Stimulated activated CD8-positive, alpha-beta memory T cell treated with anti-CD3 and anti-CD28 coated beads, Interleukin-4, amount 100 ng/mL, for 48 hours (primary cell): ENCODE measurements at places on chromosomes 6 and 20.

GRCh38 chr20:43186312-43186711 lies 3.4 kb downstream of the PTPRT start:
- no peak for DNase-seq

GRCh38 chr20:50130356-50130723 lies 17.4 kb upstream of the UBE2V1 start:
- no peak for DNase-seq

- no peak for DNase-seq
Observed at GRCh38 chr6:11209369-11209768, 23.1 kb downstream of the NEDD9 start.

GRCh38 chr6:126643352-126643751 lies 303.4 kb downstream of the CENPW start:
- no peak for DNase-seq

DNA sequence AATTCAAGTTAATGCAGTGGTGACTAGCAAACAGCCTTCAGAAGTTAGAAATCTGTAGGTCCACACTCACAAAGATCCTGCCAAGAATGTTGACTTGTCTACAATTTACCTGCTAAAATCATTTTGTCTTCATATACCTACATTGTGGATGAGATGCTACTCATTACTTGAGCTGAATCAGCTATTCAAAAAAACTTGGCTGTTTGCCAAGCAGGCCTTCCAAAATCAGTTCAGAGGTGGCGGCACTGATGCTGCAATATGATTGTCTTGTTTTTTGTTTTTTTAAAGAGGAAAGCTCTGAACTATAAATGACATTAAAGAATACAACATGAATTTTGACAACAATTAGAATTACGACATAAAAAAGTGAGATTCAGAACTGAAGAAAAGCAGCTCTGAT lies 354.7 kb upstream of the KHDRBS2 start:
- no peak for DNase-seq

DNA sequence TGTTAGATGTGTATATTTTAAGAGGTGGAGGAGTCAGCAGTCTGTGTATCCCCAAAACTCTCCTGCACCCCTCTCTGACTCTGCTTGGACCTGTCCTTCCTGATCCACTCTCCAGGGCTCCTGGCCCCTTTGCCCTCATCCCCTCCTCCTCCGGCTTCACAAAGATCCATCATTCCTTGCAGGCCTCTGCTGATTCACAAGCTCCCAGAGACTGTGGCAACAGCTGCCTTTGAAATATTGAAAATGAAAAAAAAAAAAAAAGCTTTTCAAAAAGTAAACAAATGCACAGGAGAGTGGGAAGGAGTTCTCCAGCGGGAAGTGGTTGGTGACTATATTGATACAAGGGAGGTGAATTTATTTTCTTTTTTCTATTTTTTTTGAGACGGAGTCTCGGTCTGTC lies 330.2 kb upstream of the SULF2 start:
- DNase-seq, result no peak
